ENCODE measurements at places on chromosomes 7 and 10.

GRCh38 chr7:96910486-96910885 is 94.9 kb upstream of the DLX6 start:
- no peak for DNase-seq

- no peak for DNase-seq
Observed at GRCh38 chr10:92011560-92012214, 88.1 kb downstream of the BTAF1 start.

DNA sequence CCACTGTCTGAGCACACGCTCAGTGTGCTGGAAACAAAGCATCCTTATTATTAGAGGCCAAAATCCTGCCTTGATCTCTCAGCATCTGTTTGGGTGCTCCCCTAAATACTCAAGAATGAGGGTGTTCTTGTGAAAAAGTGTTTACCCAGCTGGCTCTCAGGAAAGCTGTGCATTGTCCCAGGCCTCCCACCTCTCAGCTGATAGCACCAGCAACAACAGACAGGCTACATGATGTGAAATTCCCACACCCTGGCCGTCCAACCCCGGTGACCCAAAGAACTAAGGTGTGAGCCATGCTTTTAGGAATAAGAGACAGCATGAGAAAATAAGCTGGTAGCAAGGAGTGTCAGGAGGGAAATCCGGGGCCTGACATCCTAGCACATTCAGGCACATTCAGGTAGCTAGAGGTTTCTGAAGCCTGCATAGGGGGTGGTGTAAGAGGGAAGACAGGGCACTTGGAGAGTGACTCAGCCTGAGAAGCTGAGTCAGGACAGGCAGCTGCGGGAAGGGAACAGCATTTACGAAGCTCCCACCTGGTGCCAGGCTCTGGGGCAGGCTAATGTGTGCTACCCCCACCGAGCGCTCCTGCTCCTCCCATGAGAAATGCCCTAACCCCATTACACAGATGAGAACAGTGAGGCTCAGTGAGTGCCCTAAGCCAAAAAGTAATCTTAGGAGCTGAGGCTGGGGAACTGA is 205.6 kb downstream of the GRID1 start:
- DNase-seq, result no peak

- no peak for DNase-seq
Observed at GRCh38 chr10:43156590-43157341, 18.5 kb downstream of the CSGALNACT2 start.

DNA sequence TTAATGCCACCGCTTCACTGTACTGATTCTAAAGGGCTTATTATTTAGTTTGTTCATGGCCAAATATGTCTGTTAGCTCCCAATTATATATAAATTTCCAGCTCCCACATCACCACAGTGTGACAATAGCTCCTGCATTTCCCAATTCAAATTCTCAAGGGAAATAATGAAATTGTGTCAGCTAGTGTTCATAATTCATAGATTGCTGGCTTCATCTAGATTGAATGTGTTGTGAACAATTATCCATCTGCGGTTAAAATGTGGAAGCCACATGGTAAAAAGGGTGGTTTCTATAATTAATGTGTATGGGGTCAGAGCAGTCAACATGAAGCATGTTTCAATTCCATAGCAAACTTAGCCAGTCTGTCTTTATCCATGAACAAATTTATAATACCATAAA is 154.3 kb downstream of the SEMA3E start:
- DNase-seq, result no peak

DNA sequence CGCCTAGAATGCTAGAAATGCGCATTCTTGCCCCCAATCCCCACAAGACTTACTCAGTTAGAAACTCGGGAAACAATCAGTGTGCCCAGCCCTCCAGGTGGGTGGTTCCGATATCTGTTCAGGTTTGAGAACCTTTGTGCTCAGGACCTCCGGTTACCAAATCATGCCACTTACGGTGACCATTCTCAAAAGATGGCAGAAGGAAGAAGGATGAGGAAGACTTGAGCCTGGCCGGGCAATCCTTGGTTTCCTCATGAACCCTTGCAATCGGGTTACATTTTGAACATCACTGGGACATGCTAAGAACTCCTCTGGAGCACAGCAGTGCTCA is 52.1 kb downstream of the RBM17 start:
- peak; percentile 45 for DNase-seq

- DNase-seq, result no peak
Observed at GRCh38 chr10:102519246-102519825, 15.6 kb downstream of the SUFU start.

DNA sequence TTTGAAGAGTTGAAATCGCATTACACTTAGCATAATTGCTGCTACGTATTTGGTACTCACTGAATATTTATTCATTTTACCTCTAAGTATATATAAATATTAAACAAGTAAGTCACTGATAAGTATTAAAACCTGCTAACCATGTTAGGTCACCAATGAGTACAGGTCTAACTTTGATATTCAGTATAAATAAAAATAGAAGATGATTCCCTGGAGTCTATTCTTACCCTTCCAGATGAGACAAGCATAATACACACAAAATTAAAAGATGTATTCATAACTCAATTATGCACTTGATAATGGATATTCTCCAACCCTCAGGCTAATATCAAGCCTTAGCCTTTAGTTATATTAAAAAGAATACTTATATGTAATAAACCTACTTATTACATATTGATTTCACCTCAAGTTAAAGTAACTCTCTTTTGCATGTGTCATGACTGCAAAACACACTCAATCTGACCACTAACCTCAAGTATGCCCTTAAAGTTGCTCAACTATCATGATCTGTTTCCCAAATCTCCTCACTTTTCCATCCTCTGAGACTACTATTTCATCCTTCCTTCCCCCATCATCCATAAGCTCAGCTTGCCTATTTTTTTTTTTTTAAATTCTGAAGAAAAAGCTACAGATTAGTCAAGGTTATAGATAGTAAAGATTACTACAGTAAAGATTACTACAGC is 46.8 kb downstream of the IPMK start:
- DNase-seq, result no peak

- DNase-seq, result no peak
Observed at GRCh38 chr10:49173853-49174252, 14.3 kb downstream of the TMEM273 start.

DNA sequence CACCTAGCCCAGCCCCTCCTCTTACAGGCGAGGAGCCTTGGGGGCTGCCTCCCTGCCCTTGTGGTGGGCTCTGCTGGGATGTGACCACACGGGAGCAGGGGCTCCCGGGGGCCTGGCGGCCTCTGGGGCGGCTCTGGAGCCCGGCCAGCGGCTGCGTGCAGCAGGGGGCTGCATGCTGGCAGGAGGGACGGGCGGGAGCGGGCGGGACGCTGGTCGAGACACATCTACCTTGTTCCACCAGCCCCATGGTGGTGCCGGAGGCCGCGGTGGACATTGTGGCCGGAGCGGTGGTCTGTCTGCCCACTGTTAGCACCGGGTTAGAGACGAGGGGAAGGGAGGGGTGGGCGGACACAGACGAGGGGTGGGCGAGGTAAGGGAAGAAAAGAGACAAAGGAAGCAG is 38.6 kb downstream of the YKT6 start:
- DNase-seq, result no peak

GRCh38 chr10:4074545-4075407 is 289.8 kb upstream of the KLF6 start:
- no peak for DNase-seq

DNA sequence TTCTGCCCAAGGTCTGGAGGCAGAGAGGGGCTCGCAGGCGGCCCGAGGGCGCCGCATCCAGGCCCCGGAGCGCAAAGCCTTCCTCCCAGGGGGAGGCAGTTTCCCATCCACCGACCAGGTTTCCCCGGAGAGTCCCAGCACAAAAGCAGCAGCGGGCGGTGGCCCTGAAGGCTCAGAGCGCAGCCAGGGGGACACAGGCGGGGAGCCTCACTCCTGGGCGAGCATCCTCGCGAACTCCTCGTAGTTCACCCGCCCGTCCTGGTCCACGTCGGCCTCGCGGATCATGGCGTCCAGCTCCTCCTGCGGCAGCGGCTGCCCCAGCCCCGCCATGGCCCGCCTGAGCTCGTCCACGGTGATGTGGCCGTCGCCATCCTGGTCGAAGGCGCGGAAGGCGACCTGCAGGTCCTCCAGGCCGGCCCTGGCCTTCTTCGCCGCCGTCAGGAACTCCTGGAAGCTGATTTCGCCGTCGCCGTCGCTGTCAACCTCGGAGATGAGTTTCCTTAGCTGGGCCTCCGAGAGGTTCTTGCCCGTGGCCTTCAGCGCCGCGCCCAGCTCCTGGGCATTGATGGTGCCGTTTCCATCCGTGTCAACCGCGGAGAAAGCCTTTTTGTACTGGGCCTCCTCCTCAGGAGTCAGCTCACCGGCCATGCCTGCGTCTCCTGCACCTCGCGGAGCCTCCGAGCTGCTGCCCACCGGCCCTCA is 428 bp downstream of the CALML5 start:
- no peak for DNase-seq

GRCh38 chr7:43135129-43135528 is 22.7 kb downstream of the HECW1 start:
- DNase-seq, result no peak

DNA sequence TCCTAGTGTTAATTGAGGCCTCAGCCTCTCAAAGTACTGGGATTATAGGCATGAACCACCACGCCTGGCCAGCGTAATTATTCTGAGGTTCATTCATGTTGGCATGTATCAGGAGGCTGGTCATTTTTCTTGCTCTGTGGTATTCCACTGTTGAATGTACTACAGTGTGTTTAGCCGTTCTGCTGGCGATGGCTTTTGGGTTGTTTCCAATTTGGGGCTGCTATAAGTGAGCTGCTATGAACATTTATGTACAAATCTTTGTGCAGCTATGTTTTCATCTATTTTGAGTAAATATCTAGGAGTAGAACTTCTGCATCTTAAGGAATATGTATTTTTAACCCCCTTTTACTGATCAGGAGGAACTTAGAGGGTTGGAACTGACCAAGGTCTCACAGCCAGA is 145.8 kb downstream of the AUTS2 start:
- DNase-seq, result no peak

DNA sequence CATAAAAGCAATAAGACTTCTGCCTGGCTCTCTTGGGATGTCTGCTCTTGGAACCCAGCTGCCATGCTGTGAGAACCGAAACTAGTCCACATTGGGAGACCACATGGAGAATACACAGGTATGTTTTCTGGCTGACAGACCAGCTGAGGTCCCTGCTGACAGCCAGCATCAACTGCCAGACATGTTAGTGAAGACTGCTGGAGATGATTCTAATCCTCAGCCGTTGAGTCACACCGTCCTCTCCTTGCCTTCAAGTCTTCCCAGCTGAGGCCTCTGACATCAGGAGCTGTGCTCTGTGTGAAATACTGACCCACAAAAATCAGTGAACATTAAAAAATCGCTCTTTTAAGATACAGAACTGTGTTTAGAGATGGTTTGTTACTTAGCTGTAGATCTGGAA is 36.9 kb upstream of the AGR2 start:
- no peak for DNase-seq

DNA sequence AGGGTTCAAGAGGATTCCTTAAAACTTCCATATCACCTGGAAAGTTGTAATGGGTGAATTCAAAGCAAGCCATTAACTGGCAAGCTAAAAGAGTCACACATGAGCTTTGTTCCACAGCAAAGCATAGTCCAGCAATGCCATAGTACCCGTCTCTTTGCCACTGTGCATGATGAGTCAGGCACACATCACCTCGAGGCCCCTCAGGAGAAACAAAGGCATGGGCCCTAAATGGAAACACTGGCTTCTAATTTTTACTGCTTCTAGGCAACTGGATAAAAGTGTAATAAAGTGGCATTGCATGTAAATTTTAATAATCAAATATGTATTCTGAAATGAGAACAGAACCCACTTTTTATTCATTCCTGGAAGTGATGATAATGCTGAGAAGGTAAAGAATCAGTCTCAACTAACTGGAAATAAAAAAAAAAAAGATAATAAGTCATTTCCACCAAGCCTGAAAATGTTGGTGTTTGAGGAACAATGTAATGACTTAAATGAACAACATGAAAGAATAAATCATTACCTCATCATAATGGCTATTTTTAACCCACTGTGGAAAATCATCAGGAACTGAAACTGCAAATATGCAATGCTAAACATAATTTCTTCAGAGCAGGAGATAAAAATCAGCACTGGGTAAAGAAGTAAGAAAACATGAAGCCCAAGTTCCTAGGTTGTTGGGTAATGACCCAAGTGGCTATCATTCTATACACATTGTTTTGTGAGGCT is 104.9 kb downstream of the CDK6 start:
- DNase-seq, result peak; percentile 49

DNA sequence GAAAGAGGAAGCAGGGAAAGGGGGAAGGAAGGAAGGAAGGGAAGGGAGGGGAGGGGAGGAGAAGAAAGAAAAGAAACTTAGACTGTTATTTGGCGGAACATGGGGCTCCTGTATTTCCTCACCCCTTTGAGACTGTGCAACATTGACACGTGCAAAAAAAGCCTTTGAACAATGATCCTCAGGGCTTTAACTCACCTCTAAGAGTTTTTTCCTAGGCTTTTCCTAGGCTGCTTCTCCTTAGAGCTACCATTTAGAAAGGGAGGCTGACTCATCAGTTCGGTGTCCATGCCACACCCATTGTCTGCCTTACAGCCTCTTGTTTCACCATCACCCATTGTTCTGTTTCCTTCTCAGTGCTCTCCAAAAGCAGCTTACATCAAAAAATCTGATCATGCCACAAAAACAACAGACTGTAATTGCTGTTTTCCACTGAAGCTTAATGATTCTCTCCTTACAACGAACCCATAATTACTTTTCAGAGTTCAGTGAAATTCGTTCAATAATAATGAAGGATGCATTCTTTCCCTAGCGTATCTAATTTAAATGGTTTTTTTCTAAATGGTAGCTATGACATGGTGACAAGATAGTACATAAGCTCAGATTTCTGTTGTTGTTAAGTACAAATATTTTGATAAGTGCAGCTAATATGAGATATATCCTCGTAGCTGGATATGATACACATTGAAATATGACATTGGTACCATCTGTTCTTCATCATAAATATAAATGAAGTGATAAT is 90.8 kb downstream of the PRLHR start:
- DNase-seq, result no peak

- DNase-seq, result no peak
Observed at GRCh38 chr7:141679014-141679413, 23.0 kb downstream of the DENND11 start.

- DNase-seq, result no peak
Observed at GRCh38 chr7:92156990-92157389, 22.0 kb downstream of the LRRD1 start.

DNA sequence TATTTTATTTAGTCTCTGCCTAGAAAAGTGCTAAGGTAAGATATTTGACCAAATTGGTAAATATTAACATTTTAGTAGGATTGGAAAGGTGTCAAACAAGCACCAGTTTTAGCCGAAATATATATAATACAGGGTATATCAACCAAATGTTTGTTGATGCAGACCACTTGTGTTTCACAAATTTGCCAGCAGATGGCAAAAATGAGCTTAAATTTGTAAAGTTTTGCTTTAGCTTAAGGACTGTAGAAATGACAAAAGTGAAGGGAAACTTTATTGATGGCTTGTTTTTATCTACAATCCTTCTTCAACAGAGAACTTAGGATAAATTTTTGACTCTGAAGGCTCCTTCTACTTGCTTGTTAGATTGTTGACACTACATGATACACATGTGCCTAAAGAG is 4.8 kb upstream of the POLR1F start:
- peak; percentile 28 for DNase-seq

Data from activated CD4-positive, alpha-beta T cell treated with anti-CD3 and anti-CD28 coated beads, Interleukin-2, amount 50 U/mL, for 48 hours (primary cell).